ENCODE measurements at places on chromosomes 6 and 20.
A peak's percentile ranks its signal among the peaks of the same experiment; 100 is the strongest.

DNA sequence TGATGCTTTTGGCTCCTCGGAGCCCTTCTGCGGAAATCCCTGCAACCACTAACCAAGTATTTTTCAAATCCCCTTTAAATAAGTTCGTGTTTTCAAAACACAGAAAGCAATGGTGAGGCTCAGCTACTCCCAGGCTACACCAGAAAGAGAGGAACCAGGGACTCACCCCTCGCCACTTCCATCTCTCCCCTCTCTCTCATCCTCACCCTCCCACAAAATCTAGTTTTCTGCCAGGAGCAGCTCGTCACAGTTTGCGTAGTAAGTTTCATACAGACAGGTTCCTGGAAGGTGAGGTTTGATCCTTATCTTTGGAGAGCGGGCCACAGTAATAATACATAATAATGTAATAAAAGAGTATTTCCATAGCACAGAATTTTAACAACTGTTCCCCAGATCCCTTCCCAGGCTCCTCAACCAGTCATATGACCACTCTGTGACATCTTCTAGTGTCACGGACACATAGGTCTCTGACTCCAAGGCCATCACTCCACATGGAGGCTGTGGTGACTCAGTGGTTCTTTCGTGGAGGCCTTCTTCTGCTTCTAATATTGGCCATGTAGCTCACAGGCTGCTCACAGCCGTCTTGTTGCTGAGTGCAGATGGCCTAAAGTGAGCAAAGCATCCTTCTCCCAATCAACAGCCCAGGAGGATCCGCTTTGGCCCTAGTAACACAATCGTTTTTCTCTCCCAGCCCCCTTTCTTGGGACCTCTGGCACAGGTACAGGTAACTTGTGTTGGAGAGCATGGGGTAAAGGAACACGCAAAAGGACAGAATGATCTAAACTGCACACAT, 295.7 kb downstream of the CDC5L start:
- DNase-seq = no peak

GRCh38 chr6:20340068-20340848, 61.4 kb upstream of the E2F3 start:
- DNase-seq = no peak

DNA sequence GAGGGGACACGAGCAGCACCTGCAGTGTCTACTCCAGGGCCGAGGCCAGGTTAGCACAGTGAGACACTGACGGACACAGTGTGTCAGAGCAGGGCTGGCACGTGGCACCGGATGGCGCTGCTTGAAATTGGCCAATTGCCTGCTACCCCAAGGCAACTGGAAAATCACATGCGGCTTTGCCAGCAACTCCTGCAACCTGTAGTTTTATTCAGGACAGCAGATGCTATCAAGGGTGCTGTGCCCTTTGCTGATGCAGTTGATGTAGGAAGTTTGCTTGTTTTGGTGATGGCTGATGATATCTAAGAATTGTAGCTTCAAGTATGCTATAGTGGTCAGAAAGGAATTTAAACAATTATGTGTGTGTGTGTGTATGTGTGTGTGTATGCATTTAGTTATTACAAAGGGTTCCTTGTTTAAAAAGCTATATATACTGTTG, 25.9 kb downstream of the RIN2 start:
- DNase-seq = no peak

- no peak for DNase-seq
These were observed 280 bp downstream of the SPATA2 start for GRCh38 chr20:49915118-49915379.

- DNase-seq = no peak
These were observed 96.1 kb downstream of the LAMA2 start for GRCh38 chr6:128979071-128979470.

- DNase-seq = peak; percentile 73
These were observed at the start of gene MMP24OS for GRCh38 chr20:35277531-35278395. TSS of gene MMP24OS (minus strand) at chr20:35278122. CDS start at chr20:35277929, 193 bp downstream.

DNA sequence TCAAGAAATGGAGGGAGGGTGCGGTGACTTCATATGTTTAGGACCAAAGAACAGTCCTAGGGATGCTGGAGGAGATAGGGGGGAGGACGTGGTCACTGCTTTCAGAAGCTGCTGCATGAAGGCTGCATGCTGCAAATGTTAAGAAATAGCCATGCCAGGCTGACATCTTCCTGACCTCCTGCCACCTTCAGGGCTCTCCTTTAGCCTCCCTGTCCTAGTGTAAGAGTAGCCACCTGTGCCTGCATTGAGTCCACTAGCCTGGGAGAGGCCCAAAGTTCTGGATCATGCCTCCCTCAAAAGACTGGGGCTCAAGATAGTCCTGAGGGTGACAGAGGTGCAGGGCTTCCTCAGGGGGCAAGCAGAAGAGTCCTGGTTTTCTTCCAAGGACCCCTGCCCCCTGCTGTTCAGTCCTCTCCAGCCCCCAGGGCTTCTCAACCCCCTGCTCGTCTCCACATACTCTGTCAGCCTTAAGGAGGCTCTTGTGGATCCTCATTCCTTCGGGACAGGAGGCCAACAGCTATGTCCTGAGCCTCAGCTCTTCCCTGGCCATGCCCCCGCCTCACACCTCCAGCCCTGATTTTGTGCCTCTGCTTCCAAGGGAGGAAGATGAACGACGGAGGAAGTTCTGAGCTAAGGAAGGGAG, 96.3 kb downstream of the MRPL14 start:
- no peak for DNase-seq

DNA sequence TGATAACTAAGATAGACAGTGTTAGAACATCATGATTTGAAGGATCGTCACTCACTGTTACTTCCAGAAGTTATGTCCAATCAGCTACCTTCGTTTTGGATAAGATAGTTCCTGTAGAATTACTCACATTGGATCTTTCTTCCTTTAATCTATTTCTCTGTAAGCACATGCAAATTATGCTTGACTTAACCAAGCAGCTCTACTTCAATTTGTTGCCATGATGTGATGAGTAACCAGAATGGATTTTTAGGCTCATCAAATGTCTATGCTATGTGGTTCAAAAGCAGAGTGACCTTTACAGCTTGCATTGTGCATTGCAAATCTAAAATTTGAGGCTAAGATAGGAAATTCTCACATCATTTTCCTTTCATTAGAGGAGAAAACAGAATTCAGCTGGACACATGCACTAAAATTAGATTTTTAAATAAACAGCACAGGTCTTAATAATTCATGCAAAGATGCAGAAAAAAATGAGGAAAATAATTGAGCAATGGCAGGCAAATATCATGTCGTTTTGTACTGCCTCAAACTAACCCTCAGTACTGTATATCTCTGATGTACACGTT, 76.7 kb upstream of the ZFP64 start:
- no peak for DNase-seq

- no peak for DNase-seq
These were observed 127.7 kb upstream of the SUPT3H start for GRCh38 chr6:45505470-45505869.

DNA sequence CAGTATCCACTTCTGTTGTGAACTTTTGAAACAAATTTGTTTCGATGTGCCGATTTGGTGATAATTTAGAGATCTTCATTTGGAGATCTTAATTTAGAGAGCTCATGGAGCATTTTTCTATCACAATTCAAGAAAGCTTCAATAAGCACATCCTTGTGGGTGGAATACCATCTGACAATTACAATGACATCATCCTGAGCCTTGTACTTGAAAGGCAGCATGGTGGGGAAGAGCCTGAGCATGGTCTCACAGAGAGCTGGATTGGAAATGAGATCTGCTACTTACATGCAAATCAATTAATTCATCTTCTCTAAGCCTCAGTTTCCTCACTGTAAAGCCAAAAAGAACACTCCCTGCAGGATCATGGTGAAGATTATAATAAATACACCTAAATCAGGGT, 75.9 kb downstream of the FRK start:
- DNase-seq = no peak

GRCh38 chr6:110430236-110430635, 14.9 kb upstream of the DDO start:
- no peak for DNase-seq

- DNase-seq = no peak
These were observed 60.5 kb upstream of the PRND start for GRCh38 chr20:4661191-4661590.

- DNase-seq = no peak
These were observed 165.4 kb upstream of the CHD6 start for GRCh38 chr20:41783423-41784208.

DNA sequence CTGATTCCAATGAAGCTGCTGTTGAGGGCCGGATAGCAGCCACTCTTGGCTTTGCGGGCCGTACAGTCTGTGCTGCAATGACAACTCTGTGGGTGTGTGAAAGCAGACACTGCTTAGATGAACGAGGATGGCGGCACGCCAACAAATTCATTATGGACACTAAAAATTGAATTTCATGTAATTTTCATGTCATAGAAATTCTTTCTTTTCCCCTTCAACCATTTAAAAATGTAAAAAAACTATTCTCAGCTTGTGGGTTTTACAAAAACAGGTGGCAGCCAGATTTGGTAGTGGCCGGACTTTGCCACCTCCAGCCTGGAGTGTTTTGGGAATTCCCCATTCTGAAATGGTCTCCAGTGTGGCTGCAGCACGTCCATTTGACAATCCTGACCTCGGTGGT, 26.0 kb downstream of the MAS1 start:
- DNase-seq = no peak

DNA sequence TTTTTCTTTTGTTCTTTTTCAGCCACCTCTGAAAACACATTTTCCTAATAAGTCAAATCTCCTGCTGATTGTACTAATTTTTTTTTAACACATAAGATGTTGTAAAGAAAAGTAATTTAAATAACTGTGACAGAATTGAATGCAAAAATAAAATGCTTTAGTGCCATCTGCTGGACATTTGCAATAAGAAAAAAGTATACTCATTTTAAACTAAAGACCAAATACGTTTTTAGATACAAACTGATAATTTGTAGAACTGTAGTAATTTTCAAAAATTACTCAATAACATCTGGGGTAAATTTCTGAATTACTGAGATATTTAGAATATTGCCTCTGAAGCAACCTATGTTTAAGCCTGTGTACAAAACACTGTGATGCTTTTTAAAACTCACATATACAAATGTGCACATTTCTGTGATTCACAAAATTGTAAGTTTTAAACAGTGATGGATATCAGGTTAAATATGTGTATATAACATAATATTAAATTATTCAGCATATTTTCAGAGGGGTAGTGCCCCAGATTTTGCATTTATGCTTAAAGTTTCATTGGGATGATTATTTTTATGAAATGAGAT, 198.7 kb downstream of the RIMS1 start:
- no peak for DNase-seq

GRCh38 chr6:53605543-53606235, 59.9 kb downstream of the KLHL31 start:
- DNase-seq = no peak

- no peak for DNase-seq
These were observed 3.9 kb upstream of the NECAB3 start for GRCh38 chr20:33677991-33678702.

- no peak for DNase-seq
These were observed 49.1 kb downstream of the TTI1 start for GRCh38 chr20:37984018-37984785.

- no peak for DNase-seq
These were observed 169.3 kb downstream of the ANKRD60 start for GRCh38 chr20:58059260-58059544.

DNA sequence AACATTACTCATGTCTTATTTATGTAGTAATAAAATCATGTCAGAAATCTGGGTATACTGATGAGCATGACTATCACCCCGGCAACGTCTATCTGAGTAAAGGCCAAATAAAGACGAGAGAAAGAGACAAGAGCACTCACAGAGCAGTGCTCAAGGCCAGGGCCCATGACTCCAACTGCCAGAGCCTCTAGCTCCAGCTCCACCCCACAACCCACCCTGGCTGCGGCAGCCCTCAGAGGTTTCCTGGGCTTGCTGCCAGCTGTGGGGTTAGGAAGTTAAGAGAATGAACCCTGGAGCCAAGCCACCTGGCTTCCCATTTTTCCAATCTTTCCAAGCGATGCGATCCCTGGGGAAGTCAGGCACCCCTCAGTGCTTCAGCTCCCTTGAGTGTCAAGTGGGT, 92.0 kb upstream of the PAX1 start:
- DNase-seq = no peak

GRCh38 chr6:105797286-105797979, 288.7 kb upstream of the PRDM1 start:
- no peak for DNase-seq

- DNase-seq = no peak
These were observed 221.0 kb downstream of the ADGB start for GRCh38 chr6:146819596-146820320.

DNA sequence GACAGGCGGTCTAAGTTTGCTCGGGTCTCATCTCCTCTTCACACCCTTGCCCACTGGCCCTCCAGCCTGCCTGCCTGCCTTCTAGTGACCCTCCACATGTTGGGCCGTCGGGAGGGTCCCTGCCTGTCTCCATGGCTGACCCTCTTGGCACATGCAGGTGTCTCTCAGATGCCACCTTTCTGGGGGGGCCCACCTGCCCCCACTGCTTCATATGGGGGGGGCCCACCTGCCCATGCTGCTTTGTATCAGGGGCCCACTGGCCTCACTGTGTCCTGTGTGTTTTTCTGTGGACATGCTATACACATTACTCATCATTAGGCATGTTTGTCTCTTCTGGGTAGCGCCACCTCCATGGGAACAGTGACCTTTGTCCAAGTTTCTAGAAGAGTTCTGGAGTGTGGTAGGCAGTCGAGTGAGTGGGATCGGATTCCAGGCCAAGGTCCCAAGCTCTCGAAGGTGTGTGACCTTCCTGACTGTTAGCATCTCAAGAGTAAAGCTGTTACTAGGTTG, 40.4 kb upstream of the KIF25 start:
- DNase-seq = no peak

GRCh38 chr6:119673741-119674140, 324.2 kb upstream of the MAN1A1 start:
- DNase-seq = no peak

GRCh38 chr20:36904690-36905089, 28.8 kb downstream of the TLDC2 start:
- no peak for DNase-seq

GRCh38 chr20:45163083-45163803, 11.5 kb upstream of the PI3 start:
- DNase-seq = no peak

GRCh38 chr6:87431263-87431662, 23.5 kb downstream of the CFAP206 start:
- DNase-seq = no peak

- no peak for DNase-seq
These were observed 272.2 kb upstream of the THEMIS start for GRCh38 chr6:128172752-128173682.

DNA sequence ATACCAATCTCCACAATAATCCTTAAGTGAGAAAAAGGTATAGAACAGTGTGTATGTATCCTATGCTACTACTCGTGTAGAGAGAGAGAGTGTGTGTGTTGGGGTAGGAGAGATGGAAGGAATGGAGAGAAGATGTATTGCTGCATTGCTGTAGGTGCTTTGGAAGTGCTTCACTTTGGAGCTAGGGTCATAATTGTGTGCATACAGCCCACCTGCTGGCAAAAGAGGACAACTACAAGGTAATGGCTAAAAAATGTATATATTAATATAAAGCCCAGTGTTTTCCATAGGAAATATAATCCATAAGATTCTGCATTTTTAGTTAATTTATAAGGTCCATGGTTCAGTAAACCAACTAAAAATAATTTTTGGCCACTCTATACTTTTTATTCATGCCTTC, 36.1 kb downstream of the SERAC1 start:
- no peak for DNase-seq

- no peak for DNase-seq
These were observed 51.2 kb downstream of the VAPB start for GRCh38 chr20:58440021-58440767.

GRCh38 chr6:142942805-142943227, 2.2 kb downstream of the HIVEP2 start:
- no peak for DNase-seq

GRCh38 chr20:57625181-57625958, 5.1 kb upstream of the ZBP1 start:
- no peak for DNase-seq
